ENCODE measurements at places on chromosomes 1 and 21.

- no peak overlapping the region for H3K4me3 ChIP-seq
- peaks cover 6% of the 10 kb centered on the region for H3K4me1 ChIP-seq
- peaks cover 14% of the 10 kb centered on the region for H3K36me3 ChIP-seq
- no peak for DNase-seq
- H3K27ac ChIP-seq = no peak overlapping the region
Measured at GRCh38 chr1:235375919-235376605, 8.8 kb downstream of the TBCE start.

DNA sequence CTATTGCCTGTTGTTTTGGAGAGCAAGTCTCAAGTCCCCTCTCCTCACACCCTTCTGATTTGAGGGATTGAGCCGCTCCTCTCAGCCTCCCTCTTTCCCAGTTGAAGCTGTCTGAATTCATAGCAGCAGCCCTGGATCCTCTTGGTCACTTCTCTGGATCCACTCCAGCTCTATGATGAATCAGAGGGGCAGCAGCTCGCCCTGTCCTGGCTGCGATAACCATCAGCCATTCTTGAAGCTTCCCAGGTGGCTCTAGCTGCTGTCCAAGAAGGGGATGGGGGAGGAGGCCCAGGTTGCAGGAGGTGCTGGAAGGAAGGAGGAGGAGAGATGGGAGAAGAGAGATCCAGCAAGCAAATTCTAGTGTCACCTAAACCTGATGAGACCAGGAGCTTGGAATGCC, 31.3 kb downstream of the WNT4 start:
- no peak overlapping the region for H3K4me3 ChIP-seq
- peaks cover 20% of the 10 kb centered on the region for H3K4me1 ChIP-seq
- H3K36me3 ChIP-seq = peaks cover 53% of the 10 kb centered on the region
- no peaks in the 10 kb centered on the region for H3K27me3 ChIP-seq

DNA sequence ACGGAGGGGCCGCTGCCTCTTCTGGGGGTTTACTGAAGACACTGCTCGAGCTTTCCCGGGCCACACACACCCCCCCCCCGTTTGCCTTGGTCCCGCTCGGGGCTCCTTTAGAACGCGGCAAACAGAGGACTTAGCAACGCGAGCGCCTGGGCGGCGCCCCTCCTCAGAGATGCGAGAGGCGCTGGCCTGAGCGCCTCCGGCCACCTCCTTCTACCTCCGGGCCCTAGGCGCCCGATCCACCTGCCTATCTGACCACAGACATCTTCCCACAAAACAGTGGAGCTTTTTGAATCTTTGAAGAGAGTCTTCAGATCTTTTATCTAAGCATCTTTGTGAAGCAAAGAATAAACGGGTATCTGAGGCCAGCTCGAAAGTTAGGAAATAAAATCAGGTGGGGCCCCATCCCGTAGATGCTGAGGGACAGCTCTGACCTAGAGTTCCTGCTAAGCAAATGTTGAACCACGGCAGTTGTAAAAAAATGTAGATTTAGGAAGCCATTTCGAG, 436 bp upstream of the TTLL7 start:
- peak overlapping the region; percentile 72 for H3K27ac ChIP-seq
- H3K27me3 ChIP-seq = peaks cover 35% of the 10 kb centered on the region
- peaks cover 25% of the 10 kb centered on the region for H3K4me1 ChIP-seq
- H3K36me3 ChIP-seq = peaks cover 16% of the 10 kb centered on the region

- H3K4me1 ChIP-seq = no peaks in the 10 kb centered on the region
- peak; percentile 92 for DNase-seq
- no peak overlapping the region for H3K27ac ChIP-seq
- no peaks in the 10 kb centered on the region for H3K27me3 ChIP-seq
Measured at GRCh38 chr1:1069056-1069710, 4.9 kb downstream of the RNF223 start.
